ENCODE measurements at places on chromosomes 4 and X. TPM values are rescaled to one million over a fixed set of nuclear protein-coding genes. Genes with fewer than 3 reads are reported as not detected.

DNA sequence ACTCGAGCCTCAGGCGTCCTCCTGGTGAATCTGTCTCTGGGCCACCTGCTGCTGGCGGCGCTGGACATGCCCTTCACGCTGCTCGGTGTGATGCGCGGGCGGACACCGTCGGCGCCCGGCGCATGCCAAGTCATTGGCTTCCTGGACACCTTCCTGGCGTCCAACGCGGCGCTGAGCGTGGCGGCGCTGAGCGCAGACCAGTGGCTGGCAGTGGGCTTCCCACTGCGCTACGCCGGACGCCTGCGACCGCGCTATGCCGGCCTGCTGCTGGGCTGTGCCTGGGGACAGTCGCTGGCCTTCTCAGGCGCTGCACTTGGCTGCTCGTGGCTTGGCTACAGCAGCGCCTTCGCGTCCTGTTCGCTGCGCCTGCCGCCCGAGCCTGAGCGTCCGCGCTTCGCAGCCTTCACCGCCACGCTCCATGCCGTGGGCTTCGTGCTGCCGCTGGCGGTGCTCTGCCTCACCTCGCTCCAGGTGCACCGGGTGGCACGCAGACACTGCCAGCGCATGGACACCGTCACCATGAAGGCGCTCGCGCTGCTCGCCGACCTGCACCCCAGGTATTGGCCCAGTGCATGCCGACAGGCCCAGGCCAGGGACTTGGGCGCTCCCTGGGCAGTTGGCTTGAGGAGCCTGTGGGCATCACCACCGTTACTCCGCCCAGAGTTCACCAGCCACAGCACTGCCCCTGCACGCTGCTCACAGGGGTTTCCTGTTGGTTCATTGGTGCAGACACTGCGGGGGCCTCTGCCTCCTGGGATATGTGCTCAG, 1.1 kb downstream of the GPR78 start:
- no peak for DNase-seq

- peak; percentile 58 for DNase-seq
These were observed 108.0 kb downstream of the TMEM131L start for GRCh38 chr4:153573881-153574802.

DNA sequence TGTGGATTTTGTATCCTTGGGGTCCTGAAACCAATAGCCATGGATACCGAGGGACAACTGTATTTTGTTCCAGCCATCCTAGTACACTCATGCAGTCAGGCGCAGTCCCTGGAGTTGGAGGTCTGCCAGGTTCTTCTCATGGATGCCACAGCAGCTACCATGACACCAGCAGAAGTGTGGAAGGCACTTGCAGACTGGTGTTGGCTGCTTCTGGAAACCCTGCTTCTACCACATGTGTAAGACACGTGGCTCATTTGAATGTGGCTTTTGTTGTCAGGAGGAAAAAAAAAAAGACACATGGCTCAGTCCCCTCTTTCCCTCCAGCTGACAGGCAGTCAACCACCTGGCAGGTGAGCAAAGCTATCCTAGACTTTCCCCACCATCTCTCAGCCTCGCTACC, 19.4 kb downstream of the DRD5 start:
- DNase-seq = no peak

DNA sequence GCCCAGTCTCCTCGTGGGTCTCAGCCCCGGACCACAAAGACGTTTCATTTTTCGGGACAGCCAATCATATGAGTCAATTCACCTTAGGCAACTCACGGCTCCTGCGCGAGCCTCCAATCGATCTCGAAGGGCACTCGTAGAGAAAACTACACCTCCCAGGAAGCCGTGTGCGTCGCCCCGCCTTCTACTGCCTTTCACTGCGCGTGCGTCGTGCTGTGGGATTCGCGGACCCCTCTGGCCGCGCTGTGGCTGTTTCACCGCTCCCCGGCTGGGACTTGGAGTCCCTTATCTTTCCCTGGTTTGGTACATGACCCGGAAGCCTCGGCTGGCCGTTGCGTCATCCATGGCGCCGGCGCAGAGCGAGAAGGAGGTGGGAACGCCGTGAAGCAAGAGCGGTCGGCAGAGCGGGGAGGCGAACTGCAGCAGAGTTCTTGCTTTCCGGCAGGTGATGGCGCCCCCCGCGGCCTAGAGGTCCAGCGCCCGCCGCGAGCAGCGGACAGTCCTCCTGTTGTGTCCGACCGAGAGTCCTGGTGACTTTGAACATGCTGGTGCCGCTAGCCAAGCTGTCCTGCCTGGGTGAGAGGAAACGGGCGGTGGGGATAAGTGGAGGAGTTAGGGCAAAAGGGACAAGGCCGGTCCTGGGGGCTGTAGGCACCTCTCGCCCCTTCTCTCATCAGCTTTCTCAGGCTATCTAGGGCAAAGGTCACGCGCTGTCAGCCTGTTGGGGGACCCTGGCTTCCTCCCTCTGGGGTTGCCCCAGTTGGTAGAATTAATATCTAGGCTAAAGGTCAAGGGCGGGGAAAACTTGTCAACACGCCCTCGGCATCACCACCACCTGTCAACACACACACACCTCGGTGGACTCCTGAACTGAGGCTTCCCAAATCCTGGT, at the start of gene ETFDH:
Gene ETFDH (plus strand): TSS at position 382 of the 892 bp plus-strand sequence. CDS start 161 bp downstream, at position 543.
- peak; percentile 99 for DNase-seq

GRCh38 chrX:16873106-16873505, 2.9 kb upstream of the RBBP7 start:
- no peak for DNase-seq

GRCh38 chr4:113566015-113566795, 195.3 kb downstream of the CAMK2D start:
- no peak for DNase-seq

DNA sequence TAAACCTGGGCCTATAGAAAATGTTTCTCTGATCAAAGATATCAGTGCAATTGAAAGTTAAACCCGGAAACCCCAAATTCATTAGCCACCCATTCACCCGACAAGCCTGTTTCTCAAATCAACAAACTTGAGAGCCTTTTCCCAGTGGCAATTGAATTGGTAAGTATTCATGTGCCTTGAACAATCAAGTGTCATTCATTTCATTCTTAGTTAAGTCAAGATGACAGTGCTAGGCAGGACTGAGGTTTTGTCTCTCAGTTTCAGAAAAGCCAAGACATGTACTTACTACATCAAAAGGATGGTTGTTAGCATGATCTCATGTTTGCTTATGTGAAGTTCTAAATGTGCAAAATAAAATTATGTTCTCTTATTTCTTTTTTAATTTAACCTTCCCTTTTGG, 32.3 kb downstream of the CC2D2A start:
- no peak for DNase-seq

- DNase-seq = no peak
These were observed 324.7 kb downstream of the LDB2 start for GRCh38 chr4:16573739-16574138.

GRCh38 chr4:52423967-52424366, 235.1 kb downstream of the USP46 start:
- no peak for DNase-seq

DNA sequence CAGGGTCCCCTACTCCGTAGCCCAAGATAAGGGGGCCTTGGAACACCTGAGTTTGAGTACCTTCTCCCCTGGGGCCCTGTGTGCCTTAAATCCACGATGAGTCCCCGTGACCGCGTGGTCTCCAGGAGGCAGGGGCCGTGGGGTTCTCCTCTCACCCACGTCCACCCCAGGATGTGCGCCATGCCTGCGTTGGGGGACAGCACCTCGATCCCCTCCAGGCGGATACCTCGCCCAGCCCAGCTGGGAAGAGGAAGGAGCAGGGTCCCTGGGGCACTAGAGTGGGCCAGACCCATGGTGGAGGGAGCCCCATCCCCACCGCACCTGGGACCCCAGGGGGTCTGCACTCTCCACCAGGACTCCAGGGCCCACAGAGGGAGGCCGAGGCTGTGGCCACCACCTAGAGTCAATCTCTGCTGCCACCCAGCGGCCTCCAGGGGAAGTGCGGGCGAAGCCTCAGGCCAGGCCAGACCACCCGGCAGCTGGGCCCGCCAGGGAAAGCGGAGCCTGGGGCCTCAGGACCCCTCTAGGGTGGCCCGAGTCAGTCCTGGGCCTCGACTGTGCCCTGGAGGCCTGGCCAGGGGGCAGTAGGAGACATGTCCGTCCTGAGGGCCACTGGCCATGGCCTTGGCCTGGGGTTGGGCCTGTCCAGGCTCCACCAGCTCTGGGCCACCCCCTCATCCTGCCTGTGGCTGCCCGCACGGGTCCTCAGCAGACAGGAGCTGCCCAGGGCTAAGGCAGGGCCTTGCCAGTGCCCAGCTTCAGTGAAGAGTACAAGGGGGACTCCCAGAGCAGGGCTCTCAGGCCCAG, 55.0 kb downstream of the FAM53A start:
- DNase-seq = peak; percentile 82

DNA sequence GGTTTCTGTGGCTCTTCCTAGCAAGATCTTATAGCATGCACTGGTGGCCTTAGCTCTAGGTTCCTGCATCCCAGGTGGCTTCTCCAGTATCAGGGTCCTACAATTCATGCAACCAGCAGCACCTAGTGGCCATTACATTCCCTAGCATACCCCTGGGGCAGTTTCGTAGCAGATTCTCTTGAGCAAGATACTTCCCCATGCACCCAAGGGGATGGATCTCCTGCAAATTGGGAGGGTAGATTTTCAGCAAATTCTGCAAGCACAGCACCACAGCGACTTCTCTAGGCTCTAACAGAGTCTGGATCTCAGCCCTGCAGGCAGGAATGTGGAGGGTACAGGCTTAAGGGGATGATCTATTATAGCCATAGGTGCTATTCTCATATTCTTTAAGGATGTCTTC, 13.1 kb upstream of the SLC9B1 start:
- no peak for DNase-seq

DNA sequence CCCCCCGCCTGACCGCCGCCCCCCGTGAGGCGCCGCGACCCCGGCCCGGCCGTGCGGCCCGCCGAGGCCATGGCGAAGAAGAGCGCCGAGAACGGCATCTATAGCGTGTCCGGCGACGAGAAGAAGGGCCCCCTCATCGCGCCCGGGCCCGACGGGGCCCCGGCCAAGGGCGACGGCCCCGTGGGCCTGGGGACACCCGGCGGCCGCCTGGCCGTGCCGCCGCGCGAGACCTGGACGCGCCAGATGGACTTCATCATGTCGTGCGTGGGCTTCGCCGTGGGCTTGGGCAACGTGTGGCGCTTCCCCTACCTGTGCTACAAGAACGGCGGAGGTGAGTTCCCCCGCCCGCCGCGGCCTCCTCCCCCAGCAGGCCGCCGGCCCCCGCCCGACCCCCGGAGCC, 780 bp downstream of the SLC6A8 start:
- DNase-seq = no peak

- DNase-seq = no peak
These were observed 40.8 kb upstream of the GRPEL1 start for GRCh38 chr4:7108660-7109059.

DNA sequence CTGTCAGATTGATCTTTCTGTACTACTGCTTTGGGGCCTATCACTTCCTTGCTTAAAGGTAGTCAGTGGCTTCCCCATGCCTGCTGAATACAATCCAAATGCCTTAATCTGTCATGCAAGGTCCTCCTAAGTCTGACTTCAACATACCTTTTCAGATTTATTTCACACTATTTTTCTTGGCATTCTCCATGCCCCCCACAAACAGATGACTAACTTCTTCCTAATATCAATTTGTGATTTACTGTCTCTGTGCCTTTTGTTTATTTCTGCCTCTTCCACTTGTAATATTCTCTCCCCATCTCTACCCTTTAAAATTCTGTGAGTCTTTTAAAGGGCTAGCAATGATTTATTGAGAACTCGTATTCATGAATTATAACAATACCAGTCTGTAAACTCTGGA, 41.8 kb downstream of the OCRL start:
- no peak for DNase-seq

DNA sequence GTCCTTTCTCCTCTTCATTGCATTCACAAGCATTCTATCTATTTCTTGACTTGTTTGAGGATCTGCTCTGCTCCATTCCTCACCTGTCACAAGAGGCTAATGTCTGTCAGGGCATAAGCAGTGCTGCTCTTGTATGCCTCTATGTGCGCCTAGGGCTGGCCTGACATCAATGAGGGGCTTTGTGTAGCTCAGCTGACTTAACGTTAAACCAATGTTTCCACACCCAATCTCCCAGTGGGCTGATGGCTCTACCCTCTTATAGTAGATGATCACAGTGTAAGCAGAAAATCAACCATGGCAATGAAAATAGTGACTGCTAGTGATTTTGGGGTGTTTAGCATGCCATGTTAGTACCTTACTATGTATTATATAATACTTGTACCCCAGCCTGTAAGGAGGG, 139.0 kb downstream of the UNC5C start:
- no peak for DNase-seq

GRCh38 chrX:83511208-83511607, 3.1 kb downstream of the POU3F4 start:
- DNase-seq = no peak

- DNase-seq = peak; percentile 76
These were observed 77.3 kb downstream of the ARSJ start for GRCh38 chr4:113901994-113902787.

DNA sequence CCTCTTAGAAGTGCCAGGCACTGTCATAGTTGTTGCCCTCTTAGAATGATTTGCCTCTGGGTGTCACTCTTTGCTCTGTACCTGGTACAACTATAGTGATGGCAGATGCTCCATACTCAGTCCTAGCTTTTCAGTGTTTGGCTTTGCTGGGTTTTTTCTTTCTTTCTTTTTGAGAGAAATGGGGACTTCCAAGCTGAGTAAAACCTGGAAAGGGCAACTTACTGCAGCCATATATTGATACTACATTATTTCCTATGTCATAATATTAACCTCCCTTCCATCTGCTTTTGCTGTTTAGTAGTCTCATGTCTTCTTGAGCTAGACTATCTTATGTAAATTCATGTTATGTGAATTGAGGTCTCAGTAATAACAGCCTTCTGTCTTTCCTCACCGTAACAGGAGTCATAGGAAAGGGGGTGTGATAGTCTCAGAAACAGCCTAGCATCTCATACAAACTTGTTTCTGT, 49.0 kb downstream of the NIPAL1 start:
- DNase-seq = no peak

- no peak for DNase-seq
These were observed 74.2 kb upstream of the STS start for GRCh38 chrX:7073336-7073735.

- no peak for DNase-seq
These were observed 171.4 kb downstream of the NWD2 start for GRCh38 chr4:37415845-37416369.

- DNase-seq = no peak
These were observed 247.2 kb downstream of the PALLD start for GRCh38 chr4:168744021-168744420.

The MAGEC2 gene
- total RNA-seq = not detected

The SMIM43 gene
- not detected for total RNA-seq

The UNC5C gene
- total RNA-seq = not detected

The HSD17B10 gene
- total RNA-seq = 35.3 TPM

The CNGA1 gene
- not detected for total RNA-seq

The GAB3 gene
- 10.0 TPM for total RNA-seq

The FGFBP1 gene
- not detected for total RNA-seq

The PAGE1 gene
- total RNA-seq = not detected

The ENAM gene
- total RNA-seq = not detected

The PLK4 gene
- 2.8 TPM for total RNA-seq

The USP46 gene
- 2.7 TPM for total RNA-seq

The GRPEL1 gene
- total RNA-seq = 39.7 TPM

The ADD1 gene
- 302 TPM for total RNA-seq
